ENCODE measurements at places on chromosomes 1 and 21.

DNA sequence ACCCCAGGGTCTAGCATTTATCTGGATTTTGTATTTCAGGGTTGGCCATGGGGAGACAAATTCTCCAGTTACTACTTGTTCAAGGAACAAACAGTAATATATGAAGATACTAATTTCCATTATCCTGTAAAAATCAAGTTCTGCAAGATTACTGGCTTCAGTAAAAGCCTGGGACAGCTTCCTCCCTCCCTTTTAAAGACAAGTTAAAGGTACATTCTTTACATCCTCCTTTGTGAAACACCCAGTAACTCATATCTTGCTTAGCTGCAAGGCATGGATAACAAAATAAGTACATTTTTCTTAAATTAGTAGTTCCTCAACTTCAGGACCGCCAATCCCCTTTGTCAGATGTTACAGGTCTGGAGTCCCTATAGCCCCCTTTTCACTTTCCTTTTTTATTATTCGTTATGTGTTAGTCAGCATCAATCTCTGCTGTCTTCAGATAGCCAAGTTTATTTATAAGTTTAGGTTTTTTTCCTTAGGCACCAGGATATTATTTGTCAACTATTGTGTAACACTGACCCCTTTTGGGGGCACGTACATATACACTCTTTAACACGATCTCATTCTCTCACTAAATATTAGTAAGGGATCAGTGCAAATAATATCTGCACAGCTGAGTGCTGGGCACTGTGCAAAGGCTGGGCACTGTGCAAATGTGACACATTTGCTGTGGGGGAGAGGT lies 9.8 kb downstream of the ERRFI1 start:
- DNase-seq: no peak

GRCh38 chr1:91570120-91570448 lies 69.4 kb downstream of the CDC7 start:
- no peak for DNase-seq

DNA sequence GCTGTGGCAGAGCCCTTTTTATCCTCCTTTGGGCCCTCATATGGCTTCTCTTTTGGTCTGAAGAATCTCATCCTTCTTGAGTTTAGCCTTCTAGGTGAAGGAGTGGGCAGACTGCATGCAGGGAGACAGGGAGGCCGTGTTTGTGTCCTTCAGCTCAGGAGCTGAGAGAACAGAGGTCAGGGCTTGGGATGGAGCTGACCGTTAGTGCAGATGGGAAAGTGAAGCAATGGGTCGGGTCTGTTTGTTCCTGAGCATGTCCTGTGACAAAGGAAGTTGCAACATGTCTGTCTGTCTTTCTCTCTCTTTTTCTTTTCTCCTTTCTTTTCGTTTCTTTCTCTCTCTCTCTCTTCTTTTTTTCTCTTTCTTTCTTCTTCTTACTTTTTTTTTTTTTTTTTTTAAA lies 14.9 kb downstream of the MAPKAPK2 start:
- DNase-seq: no peak

GRCh38 chr1:51690285-51690961 lies 73.5 kb downstream of the OSBPL9 start:
- DNase-seq: no peak

GRCh38 chr1:60983701-60984061 lies 98.7 kb upstream of the NFIA start:
- DNase-seq: no peak

- DNase-seq: peak; percentile 1
Measured at GRCh38 chr1:101567582-101568189, 330.9 kb downstream of the S1PR1 start.

DNA sequence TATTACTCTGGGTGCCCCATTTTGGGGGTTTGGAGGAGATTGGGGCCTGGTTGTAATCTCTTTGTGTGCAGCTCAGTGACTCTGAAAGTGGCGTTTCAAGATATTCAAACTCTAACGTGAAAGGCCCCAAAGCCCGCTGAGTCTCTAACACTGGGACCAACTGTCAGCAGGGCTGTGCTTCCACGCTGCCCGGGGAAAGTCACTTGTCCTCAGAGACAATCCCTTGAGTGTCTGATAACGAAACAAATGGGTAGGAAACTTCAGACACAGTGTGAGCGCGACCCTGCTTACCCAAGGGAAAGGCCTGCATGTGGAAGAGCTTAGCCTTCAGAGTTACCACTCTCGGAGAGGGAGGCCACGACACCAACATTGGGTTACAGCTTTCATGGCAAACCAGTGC lies 837 bp downstream of the UBASH3A start:
- DNase-seq: no peak

GRCh38 chr1:72117621-72118020 lies 164.7 kb downstream of the NEGR1 start:
- no peak for DNase-seq

DNA sequence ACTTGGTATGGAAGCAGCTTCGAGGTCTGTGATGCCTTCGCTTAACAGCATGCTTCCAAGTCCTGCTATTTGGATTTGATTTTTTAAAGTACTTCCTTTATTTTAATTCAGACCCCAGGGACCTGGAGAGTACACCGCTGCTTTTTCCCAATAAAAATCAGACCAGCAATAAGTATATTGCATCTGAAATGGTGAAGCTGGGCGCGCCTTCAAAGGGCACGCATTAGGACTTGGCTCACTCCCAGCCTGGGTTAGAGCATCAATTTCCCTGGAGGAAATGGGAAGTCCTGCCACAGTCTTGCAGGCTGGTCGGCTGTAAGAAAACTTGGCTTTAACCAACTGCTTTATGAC lies 325.1 kb downstream of the RRAGC start:
- no peak for DNase-seq

DNA sequence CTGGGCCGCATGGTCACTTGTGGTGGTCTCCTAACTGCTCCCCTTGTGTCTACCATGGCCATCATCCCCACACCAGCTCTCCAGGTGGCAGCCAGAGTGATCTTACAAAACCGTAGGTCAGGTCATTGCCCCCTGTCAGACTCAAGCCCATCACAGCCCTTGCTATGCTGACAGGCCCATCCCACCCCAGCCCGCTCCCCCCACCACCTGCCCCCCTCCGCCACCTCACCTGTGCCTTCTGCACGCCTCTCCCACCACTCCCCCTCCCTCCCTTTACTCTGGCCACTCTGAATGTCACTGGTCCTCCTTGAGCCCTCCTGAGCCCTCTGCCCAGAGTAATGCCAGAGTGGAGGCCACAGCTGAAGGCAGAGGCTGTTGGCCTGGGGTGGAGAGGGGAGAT lies 28.5 kb downstream of the TEX35 start:
- no peak for DNase-seq

DNA sequence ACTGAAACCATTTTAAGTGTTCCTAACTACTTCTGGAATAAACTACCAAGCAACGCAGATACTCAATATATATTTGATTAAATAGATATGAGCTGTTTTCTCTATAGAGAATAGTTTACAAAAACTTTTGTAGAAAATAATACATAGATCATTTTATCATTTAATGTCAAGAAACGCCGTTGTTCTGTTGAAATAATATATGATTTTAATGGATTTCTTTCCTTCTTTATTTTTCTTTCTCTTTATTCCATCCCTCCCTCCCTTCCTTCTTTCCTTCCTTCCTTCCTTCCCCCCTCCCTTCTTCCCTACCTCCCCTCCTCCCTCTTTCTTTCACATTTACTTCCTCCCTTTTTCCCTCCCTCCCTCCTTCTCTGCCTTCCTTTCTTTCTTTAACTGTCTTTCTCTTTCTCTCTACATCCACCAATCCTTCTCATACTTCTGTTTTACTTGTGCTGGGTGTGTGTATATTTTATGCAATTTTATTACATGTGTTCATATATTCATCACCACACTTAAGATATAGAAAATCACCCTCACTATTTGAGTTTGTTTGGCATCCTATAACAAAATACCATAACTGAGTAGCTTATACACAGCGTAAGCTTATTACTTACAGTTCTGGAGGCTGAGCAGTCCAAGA lies 230.9 kb upstream of the BRINP3 start:
- no peak for DNase-seq

- DNase-seq: no peak
Measured at GRCh38 chr1:201444792-201445191, 23.3 kb upstream of the TNNI1 start.

DNA sequence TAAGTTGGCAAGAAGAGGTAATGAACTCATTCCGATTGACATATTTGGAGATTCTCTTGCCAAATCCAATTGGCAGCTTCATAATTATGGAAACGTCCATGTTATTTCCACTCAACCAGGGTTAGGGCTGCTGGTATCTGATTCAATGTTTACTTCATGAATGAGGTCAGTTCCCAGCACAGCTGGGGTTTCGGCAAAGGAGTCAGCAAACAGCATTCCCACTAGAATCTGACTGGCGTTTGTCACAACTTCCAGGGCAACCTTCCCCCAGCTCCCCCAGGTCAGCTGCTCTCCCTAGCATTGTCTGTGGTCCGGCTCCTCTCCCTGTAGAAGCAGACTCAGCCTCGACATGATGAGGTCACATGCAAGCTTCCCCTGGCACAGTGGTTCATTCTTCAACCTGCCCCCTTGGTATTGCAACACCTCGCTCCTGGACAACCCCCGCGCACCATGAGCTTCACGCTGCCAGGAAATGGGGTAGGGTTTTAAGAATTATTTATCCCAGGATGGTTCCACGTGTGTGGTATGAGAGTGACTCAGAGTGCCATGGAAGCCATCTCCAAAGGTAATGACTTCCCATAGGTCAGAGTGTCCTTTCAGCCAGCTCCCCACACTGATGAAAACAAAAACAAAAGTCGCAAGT lies 100.7 kb upstream of the SLC25A33 start:
- no peak for DNase-seq

DNA sequence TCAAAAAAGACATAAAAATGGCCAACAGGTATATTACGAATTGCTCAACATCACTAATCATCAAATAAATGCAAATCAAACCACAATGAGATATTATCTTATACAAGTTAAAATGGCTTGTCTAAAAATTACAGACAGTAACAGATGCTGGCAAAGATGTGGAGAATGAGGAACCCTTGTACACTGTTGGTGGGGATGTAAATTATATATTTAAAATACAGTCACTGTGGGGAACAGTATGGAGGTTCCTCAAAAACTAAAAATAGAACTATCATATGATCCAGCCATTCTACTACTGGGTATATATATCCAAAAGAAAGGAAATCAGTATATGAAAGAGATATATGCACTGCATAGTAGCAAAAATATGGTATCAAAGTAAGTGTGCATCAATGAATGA lies 1037.2 kb upstream of the B3GALT2 start:
- no peak for DNase-seq

GRCh38 chr1:15180945-15181523 lies 27.5 kb downstream of the TMEM51 start:
- no peak for DNase-seq

DNA sequence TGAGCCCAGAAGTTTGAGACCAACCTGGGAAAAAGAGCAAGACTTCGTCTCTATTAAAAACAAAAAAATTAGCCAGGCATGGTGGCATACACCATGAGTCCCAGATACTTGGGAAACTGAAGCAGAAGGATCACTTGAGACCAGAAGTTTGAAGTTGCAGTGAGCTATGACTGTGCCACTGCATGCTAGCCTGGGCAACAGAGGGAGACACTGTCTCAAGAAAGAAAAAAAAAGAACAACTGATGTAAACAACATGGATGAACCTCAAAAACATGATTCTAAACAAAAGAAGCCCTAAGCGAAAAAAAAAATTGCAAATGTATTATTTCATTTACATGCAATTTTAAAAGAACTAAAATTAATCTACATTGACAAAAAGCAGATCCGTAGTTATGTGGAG lies 9.0 kb downstream of the LRRC40 start:
- no peak for DNase-seq

DNA sequence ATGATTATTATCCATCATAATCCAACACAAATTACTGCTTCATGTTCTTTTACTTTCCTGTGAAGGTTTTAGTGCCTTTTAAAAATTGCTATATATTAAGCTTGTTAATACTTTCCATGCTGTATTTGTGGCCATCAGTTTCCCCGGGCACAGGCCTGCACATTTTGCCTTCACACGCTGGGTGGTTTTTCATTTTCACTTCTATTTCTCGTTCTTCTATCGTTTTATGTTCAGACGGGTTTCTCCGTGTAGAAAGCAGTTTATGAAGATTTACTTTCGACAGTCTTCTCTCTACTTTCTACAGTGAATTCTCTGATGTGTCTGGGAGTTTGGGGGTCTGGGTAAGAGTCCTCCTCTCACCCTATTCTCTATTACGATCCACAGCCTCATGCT lies 9.5 kb downstream of the RUNX3 start:
- no peak for DNase-seq

DNA sequence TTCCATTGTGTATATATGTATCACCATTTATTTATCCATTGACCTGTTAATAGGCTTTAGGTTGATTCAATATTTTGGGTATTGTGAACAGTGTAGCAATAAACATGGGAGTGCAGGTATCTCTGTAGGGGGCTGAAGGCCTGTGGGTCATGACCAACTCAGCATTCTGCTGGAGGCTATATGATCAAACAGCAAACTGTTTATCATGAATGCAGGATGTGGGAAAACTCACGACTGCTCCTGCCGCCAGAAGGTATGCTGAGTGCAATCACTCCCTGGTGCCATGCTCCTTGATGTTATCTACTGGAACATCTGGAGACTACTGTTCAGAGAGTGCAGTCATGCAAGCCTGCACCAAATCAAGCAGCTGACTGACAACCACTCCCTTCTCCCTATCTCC lies 275.2 kb downstream of the COL11A1 start:
- no peak for DNase-seq

- peak; percentile 85 for DNase-seq
Measured at GRCh38 chr1:30779294-30780071, 21.9 kb upstream of the LAPTM5 start.

DNA sequence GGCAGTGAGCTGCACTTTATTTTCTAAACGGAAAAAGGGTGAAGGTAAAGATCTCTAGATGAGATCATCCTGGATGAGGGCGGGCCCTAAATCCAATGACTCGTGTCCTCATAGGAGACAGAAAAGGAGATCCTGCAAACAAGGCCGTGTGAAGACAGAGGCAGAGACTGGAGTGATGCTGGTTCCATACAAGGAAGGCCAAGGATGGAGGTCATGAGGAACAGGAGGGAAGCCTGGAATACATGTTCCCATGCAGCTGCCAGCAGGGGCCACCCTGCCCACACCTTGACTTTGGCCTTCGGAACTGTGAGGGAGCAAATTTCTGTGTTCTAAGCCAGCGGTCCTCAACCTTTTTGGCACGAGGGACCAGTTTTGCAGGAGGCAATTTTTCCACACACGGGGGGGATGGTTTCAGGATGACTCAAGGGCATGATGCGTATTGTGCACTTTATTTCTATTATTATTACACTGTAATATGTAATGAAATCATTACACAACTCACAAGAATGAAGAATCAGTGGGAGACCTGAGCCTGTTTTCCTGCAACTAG lies 94.3 kb downstream of the PSMG1 start:
- DNase-seq: no peak

Measured in stimulated activated CD8-positive, alpha-beta memory T cell treated with anti-CD3 and anti-CD28 coated beads, Interleukin-15, amount 100 ng/mL, for 4 hours (primary cell).